Small intestine (tissue), 16 donors: ENCODE measurements at places on chromosomes 16 and 17.
A peak's percentile ranks its signal among the peaks of the same experiment; 100 is the strongest.

GRCh38 chr16:27638833-27639560 lies 89.1 kb downstream of the KATNIP start:
- DNase-seq, result no peak

GRCh38 chr17:732067-732901 lies at the start of gene TLCD3A:
TSS of gene TLCD3A (plus strand) at chr17:732596. CDS start at chr17:732648, 52 bp downstream.
- DNase-seq, result peak; percentile 64

DNA sequence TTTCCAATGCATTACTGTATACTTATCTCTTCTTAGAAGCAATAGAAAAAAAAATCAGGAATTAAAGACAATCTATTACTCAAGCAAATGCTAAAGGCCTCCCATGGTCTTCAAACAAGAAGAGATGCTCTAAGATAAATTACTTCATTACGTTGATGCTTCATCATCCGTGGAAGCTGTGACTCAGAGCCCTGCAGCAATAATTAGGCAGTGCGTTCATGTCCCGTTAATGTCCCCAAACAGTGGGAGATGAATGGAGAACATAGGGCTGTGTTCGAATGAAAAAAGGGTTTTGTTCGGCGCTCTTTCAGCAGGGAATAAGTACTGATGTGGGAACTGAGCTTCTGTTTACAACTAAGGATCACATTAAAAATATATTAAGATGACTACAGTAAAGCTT lies 15.9 kb upstream of the PDXDC1 start:
- DNase-seq, result no peak

GRCh38 chr16:89051521-89052166 lies 42.0 kb upstream of the ACSF3 start:
- no peak for DNase-seq

- DNase-seq, result no peak
Measured at GRCh38 chr16:29744541-29745101, 1.2 kb downstream of the C16orf54 start.

DNA sequence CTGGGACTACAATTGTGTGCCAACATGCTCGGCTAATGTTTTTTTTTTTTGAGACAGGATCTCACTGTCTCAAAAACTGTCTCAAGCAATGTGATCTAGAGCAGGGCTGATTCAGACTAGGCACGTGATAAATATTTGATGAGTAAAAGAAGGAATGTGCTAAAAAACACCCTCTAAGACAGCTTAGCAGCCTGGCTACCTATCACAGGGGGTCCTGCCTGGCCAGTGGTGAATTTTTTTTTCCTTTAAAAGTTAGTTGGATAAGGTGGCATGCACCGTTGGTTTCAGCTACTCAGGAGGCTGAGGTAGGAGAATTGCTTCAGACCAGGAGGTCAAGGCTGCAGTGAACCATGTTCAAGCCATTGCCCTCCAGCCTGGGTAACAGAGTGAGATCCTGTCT lies 14.8 kb upstream of the GPATCH8 start:
- no peak for DNase-seq

DNA sequence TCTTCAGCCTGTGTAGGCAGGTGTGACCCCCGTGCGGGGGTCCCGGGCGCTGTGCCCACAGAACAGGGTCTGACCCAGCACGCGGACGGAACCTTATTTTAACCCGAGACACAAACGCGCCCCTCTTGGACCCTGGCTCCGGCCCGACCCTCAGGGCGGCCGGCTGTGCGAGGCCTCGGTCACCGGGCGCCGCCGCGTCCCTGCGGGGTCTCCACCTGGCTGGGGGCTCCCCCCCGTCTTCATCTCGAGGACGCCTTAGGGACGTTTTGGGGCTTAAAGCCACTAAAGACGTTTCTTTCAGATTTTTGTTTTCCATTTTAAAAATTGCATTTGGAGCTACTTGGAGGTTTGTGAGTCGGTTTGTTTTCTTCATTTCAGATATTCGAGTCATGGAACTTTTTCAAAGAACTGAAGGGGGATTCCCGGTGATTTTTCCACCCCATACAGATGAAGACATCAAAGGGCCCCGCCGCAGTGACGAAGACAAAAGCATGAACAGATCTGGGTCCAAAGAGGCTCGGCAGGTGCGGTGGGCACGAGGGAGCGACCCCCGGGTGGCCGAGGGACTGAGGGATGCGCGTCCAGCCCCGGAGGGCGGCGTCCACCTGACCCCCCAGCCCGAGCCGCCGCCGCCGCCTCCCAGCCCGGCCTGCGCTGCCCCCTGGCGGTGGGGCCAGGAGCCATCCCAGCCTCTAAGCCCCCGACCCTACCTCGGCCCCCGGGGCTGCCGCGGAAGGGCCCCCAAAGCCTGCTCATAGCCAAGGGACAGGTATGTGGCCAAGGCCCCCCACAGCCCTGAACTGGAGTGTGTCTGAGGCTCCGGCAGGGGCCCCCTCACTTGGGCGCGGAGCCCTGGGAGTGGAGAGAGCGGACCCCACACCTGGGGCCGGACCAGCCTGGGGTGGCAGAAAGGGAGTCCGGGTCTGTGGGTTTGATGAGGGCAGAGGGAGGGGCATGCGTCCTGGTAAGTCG lies 3.8 kb upstream of the CD7 start:
- no peak for DNase-seq

- no peak for DNase-seq
Measured at GRCh38 chr17:81190591-81190990, 24.6 kb upstream of the AATK start.
